ENCODE measurements at places on chromosomes 11 and 22.
A peak's percentile ranks its signal among the peaks of the same experiment; 100 is the strongest.

GRCh38 chr11:9951807-9952206 lies 287.9 kb downstream of the SWAP70 start:
- DNase-seq: no peak

DNA sequence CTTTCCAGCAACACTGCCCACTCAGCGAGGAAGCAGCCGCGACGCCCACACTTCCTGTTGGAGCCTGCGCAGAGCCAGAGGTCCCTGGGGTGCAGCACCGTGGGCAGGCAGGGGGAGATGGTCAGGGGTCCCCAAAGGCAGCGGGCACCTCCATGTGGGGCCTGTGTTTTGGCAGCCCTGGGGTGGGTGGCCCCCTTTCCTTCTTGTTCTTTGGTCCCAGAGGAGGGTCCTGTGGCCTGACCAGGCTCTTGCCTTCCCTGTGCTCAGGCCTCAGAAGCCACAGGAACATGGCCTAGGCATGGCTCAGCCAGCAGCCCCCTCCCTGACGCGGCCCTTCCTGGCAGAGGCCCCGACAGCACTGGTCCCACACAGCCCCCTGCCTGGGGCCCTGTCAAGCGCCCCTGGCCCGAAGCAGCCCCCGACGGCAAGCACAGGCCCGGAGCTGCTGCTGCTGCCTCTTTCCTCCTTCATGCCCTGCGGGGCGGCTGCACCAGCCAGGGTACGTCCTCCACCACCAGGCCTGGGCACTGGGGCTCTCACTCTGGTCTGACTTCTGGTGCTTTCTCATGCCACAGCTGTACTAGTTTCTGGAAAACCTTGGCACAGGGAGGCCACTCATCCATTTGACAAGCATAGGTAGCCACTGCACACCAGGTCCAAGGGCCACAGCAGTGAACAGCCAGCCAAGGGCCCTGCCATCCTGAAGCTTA lies 47.1 kb downstream of the PISD start:
- DNase-seq: no peak

- DNase-seq: no peak
These were observed 843.2 kb downstream of the KCNA4 start for GRCh38 chr11:29173660-29174062.

DNA sequence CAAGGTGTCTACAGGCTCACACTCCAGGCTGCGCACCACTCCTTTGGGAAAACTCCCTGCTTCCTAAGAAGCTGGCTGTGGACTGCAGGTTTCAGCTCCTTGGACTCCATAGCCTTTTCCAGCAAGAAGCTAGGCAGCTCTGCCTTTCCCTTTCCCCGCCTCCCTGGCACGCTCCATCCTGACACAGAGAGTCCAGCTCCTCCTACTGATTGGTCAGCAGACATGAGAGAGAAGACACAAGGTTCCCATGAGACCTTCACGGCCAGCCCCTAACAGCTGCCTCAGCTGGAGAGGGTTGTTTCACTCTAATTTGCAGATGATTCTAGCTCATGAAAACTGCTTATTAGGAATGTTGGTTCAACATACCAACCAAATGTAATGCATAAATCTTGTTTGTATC lies 27.6 kb downstream of the TENM4 start:
- DNase-seq: no peak

DNA sequence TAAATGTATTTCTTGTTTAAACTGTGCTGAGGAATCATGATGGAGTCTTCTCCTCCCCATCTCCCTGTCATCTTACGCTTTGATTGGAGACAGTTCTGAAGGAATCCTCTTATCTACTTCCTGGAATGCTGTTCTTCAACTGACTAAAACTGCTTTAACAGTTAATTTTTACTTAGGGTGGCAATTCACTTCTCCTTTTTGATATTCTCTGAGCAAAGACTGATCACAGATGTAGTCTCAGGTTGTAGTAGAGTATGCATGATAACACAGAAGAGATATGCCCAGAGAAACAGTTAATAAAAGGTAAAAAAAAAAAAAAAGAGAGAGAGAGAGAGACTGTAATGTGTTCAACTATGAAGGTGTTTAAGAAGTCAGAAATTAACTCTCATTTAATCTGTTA lies 1.4 kb upstream of the CASP5 start:
- DNase-seq: no peak

GRCh38 chr11:70019576-70020011 lies 58.5 kb upstream of the ANO1 start:
- DNase-seq: no peak

DNA sequence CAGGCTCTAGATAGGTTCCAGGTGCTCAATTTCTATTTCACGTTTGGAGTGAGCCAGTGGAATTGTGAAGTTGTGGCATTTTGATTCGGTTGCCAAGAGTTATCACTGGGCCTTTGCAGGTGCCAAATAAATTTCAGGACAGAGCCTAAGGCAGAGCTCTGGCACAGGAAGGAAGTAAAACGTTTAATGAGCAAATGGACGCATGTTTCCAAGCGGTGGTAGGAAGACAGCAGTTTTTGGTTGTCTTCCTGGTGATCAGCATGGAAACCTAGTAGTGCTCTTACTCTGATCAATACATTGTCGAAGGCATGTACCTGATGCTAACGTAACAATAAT lies 452 bp downstream of the BIRC3 start:
- no peak for DNase-seq

GRCh38 chr11:16223558-16223957 lies 132.8 kb downstream of the SOX6 start:
- no peak for DNase-seq

- DNase-seq: no peak
These were observed 46.1 kb upstream of the RASSF10 start for GRCh38 chr11:12963051-12963450.

- DNase-seq: no peak
These were observed 48.4 kb downstream of the DBX1 start for GRCh38 chr11:20111871-20112270.

DNA sequence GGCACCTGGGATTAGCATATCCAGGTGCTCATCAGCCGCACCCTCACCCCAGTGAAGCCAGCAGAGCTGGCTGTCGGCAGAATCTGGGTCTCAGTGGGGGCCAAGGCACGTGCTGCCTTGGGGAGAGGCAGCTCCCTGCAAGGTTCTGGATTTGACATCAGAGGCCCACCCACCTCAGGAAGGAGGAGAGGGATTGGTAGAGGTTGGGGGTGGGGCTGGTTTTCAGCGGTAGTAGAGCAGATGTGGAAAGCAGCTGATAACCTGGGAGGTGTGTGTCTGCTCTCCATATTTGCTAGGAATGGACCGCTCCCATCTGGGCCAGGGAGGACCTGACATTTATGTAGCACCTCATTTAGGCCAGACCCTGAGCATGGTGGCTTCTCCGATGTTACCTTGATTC lies 147.5 kb downstream of the GRIK4 start:
- DNase-seq: no peak

DNA sequence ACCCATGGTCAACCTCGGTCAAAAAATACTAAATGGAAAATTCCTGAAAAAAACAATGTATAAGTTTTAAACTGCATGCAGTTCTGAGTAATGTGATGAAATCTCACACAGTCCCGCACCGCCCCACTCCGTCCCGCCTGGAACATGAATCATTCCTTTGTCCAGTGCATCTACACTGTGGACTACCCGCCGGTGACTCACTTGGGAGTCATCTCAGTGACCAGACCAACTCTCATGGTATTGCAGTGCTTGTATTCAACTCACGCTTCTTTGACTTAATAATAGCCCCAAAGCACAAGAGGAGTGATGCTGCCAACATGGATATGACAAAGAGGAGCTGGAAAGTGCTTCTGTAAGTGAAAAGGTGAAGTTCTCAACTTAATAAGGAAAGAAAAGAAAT lies 48.8 kb downstream of the ARHGAP32 start:
- no peak for DNase-seq

DNA sequence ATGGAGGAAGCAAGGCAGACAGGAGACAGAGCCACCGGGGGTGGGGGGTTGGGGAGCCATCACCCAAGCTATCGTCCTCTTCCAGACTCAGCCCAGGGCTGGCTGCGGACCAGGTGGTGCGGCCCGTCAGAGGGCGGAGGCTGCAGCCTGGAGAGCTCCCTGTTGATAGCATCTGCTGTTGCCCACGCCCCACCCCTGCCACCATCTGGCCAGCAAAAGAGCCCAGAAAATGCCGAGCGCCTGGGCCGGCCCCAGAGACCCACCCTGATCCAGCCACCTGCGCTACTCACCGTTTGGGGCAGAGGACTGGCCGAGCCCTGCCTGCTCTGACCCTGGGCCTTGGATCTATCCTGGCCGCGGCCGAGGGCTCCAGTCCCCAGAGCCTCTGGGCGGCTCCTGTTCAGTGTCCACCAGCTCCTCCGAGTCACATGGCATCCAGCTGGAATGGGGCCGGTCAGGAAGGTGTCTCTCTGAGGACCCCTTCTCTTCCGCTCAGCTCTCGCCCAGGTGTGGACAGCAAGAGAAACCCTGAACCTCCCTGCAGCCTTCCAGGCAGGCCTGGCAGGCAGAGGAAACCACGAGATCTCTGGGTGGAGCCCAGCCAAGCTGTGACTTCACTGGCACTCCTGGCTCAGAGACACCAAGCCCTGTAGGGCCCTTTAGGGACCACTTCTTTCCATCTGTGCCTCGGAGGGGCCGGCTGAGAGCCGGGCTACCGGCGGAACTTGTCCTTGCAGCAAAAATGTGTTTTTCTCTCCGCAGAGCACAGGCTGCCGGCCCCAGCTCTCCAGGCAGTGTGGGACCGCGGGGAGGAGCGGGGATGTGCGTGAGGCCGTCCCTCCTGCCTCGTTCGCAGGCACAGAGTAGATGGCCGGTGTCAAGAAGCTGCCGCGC lies at the start of gene MRGPRE:
Gene MRGPRE (minus strand): TSS at position 567 of the 894 bp plus-strand sequence. CDS start 3,618 bp downstream, outside the sequence.
- no peak for DNase-seq

GRCh38 chr11:2248242-2248641 lies 22.1 kb downstream of the ASCL2 start:
- no peak for DNase-seq

- no peak for DNase-seq
These were observed 137.1 kb upstream of the E2F8 start for GRCh38 chr11:19377881-19378280.

DNA sequence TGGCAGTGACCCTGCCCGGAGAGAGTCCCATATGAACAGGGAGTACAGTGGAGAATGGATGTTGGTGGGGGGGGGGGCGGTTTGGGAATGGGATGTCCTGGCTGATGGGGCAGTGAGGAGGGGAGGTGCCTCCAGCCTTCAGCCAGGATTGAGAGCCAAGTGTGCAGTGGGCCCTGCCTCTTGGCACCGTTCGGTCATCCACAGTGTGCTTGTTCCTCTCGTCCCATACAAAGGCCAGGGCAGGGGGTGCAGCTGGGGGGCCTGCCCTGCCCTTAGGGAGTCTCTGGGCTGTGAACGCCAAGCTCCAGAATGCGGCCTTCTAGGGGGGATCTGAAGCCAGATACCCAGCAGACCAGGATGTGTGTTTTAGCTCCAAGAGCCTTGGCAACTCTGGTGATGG lies 34.0 kb downstream of the KCNC1 start:
- DNase-seq: no peak

DNA sequence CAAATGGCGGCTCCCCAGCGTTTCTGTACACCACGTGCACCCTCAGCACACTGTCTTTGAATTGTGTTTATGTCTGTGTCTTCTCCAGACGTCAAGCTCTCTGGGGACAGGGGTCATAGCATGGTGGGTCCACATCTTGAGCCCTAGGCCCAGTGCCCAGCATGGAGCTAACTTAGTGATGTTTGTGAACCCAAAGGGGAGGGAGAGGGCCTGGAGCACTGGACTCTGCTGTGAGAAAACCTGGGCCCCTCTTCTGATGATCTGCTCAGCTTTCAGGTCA lies 4.3 kb downstream of the MRGPRG start:
- DNase-seq: no peak

GRCh38 chr11:117303646-117304315 lies 12.3 kb downstream of the BACE1 start:
- DNase-seq: no peak

DNA sequence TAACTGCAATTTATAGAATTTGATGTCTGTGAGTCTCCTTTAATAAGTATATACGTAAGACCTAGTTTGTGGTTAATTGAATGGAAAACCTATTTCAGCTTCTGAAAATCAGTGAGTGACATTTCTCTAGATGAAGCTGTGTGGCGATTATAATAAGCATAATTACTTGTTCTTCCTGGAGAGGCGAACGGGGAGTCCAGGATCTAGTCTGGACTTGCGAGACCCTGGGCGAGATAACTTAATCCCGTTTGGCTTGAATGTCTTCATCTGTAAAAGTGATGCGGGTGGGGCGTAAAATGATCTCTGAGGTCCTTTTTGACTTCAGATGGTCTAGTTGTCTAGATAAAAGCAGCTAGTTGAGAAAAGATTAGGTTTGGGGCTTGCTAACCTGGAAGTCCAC lies 1.1 kb downstream of the PRRG4 start:
- no peak for DNase-seq

- DNase-seq: no peak
These were observed 161.2 kb upstream of the NAV2 start for GRCh38 chr11:19551457-19551856.

DNA sequence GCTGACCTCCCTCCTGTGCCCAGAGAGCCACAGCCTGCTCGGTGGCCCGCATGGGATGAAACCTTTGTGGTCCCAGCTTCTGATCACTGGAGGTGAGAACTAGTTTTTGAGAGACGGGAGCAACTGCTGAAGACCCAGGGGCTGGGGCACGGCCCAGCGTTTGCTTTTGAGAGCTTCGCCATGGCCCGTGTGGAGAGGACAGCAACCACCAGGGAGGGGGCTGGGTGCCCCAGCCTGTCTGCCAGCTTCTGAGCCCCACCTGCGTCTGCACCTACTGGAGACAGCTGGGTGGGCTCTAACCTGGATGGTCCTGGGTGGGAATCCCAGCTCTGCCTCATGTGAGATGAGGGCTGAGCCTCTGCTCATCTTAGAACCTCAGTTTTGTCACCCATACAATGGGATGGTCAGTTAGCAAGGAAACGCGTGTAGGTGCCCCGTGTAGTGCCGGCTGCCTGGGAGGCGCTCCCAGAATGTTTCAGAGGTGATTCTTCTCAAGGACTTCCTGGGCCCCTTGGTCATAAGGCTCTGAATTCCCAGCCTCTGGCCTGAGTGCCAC lies 51.1 kb upstream of the CCDC188 start:
- no peak for DNase-seq

DNA sequence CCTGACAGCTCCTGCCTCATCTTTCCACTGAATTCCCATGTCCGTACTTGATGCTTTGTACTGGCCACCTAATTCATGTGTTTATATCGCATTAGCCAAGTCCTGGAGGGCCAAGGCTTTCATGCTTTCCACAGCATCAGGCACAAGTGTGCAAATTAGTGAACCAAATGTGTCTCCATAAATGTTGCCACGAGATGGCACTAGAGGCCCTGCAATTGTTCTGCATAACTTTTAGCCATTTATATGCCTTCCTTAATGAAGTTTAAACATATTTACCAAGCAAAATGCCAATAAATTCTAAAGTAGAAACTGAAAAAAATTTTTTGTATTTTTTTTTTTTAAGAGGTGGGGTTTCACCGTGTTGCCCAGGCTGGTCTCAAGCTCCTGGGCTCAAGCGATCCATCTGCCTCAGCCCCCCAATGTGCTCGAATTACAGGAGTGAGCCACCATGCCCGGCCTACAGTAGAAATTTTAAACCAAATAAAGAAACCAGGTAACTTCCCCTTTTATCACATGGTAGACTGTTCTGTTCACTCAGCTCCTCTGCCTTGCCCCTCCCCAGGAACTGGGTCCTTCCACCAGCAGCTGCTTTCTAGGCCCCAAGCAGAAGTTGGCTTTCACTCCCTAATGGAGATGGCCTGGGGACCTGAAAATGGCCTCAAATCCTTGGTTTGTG lies 20.8 kb upstream of the IL18BP start:
- peak; percentile 63 for DNase-seq

Data from T-helper 2 cell (primary cell).